ENCODE measurements at places on chromosomes 11 and 22.

DNA sequence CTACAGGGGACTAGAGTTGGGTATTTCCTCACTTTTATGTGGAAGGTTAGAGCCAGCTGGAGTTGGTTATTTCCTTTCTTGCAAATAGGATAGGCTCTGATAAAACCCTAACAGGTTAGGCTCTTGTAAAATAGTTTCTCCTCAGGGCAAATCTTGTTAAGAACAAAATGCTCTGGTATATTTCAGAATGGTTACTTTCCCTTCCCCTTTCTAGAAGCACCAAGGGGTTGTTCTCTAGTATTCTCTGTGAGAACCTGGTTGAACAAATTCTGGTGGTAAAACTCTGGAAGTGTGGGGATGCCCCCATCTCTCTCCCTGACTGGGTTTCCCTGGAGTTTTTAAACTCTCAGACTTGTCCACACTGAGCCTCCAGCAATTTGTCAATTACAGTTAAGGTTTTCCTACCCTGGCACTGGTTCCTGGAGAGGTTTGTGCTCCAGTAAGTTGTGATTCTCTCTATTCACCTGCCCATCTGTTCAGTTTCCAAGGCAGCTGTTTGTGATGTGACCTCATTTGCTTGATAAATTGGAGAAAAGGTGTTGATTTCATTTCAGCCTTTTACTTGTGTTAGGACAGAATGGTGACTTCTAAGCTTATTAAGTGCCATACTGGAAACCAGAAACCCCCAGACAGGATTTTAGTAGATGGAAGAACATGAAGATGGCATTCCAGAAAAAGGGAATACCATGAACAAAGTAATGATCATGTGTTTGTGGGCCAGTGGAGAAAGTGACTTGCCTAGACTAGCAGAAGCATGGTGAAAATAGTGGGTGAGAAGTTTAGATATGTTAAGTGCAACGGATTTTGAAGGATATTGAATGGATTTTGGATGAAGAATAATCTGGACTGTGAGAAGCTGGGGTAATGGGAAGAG, 64.6 kb downstream of the EXT2 start:
- no peak for DNase-seq

- DNase-seq = peak; percentile 70
These were observed 9.1 kb downstream of the LMF2 start for GRCh38 chr22:50498322-50498890.

- DNase-seq = no peak
These were observed 43.3 kb downstream of the MYEOV start for GRCh38 chr11:69337211-69337721.

- DNase-seq = no peak
These were observed 1.1 kb upstream of the CD6 start for GRCh38 chr11:60970369-60970774.

- no peak for DNase-seq
These were observed 102.0 kb downstream of the GRIK4 start for GRCh38 chr11:120613264-120614226.

- no peak for DNase-seq
These were observed 203.7 kb downstream of the CTTN start for GRCh38 chr11:70601861-70602538.

GRCh38 chr11:75534259-75535069, 8.7 kb upstream of the GDPD5 start:
- DNase-seq = no peak

- no peak for DNase-seq
These were observed 595.3 kb upstream of the CCDC90B start for GRCh38 chr11:83881428-83881827.

- peak; percentile 3 for DNase-seq
These were observed 666 bp downstream of the MSANTD4 start for GRCh38 chr11:106021181-106021966.

GRCh38 chr11:17979770-17980371, 33.0 kb downstream of the SERGEF start:
- DNase-seq = peak; percentile 64

GRCh38 chr11:25350899-25351803, 854.3 kb downstream of the LUZP2 start:
- no peak for DNase-seq

GRCh38 chr11:44574610-44575287, 9.3 kb downstream of the CD82 start:
- peak; percentile 56 for DNase-seq

- no peak for DNase-seq
These were observed 22.8 kb upstream of the SLC25A18 start for GRCh38 chr22:17540481-17540880.

DNA sequence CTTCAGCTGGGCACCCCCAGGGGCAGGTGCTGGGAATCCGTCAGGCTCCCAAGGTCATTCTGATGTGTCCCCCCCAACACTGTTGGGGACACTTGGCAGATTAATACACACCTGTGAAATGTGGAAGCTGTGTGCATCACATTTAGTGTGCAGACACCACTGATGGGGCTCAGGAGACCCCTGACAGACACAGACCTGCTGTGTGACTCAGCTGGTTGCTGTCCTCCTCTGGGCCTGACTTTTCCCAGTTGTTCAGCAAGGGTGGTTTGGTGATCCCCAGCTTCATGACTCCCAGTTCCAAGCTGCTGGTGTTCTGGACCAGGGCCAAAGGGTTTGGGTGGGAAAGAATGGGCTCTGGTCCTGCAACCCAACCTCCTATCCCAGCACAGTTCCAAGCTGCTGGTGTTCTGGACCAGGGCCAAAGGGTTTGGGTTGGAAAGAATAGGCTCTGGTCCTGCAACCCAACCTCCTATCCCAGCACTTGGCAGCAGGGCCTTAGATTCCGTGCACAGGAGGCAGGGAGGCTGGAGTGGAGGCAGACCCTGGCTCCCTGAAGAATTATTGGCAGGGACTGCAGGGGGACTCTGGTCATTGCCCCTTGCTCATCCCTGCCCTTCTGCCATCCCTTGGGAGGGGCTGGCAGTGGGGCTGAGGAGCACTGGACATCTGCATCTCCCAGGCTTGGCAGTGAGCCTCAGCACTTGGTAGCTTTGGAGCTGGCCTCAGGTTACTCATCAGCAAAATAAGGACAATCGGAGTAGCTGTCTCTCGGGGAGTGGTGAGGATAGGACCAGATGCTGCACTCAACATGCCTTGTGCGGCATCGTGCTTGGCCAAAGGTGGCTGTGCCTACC, 8.4 kb upstream of the OMP start:
- no peak for DNase-seq

GRCh38 chr11:55474321-55474720, 79.9 kb upstream of the OR4C15 start:
- DNase-seq = no peak

GRCh38 chr22:36375071-36375980, 12.4 kb downstream of the MYH9 start:
- DNase-seq = no peak

DNA sequence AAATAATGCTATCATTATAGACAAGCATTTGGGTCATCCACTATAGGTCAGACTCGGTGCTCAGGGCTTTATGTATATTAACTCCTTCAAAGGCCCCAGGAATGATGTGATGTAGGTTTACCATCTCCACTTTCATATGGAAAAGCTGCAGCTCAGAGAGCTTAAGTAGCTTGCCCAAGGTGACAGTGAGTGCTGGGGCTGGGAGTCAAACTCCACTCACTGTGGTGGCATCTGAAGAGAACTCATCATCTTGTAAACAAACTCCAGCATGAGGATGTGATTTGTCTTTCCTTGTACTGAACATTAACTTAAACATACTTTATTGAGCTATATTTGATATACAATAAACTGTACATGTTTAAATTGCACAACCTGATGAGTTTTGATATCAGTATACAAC, 25.4 kb downstream of the TENM4 start:
- no peak for DNase-seq

- DNase-seq = no peak
These were observed 495.8 kb downstream of the BRD1 start for GRCh38 chr22:49331878-49332277.

DNA sequence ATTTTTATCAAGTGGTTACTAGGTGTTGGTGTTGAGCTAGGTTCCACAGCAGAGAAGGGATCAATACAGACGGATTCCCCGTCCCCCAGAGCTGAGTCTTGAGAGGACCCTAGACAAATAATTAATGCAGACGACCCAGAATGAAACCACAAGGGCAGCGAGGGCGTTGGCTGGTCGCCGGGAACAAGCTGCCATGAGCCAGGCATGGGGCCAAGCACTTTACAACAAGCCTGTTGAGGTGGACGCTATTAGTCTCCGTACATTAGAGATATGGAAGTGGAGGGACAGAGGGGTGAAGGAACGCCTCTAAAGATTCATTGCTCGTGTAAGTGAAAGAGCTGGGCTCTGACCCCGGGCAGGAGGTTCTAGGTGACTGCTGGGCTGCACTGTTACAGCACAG, 77.1 kb upstream of the EIF3D start:
- DNase-seq = no peak

DNA sequence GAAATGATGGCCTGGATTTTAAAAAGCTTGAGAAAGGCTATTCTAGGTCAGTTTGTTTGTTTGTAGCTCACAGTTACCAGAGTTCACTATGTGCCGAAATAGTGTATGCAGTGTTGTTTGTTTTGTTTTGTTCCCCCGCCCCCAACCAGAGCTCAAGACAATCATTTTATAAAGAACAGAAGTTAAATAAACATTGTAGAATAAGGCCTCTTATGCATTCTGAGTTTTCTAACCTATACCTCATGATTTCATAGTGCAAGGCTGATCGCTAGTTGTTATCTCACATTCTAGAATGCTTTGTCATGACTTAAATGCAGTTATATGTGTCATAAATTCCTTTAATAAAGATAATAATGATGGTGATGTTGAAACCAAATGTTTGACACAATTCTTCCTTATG, 7.8 kb downstream of the KCNA4 start:
- no peak for DNase-seq

DNA sequence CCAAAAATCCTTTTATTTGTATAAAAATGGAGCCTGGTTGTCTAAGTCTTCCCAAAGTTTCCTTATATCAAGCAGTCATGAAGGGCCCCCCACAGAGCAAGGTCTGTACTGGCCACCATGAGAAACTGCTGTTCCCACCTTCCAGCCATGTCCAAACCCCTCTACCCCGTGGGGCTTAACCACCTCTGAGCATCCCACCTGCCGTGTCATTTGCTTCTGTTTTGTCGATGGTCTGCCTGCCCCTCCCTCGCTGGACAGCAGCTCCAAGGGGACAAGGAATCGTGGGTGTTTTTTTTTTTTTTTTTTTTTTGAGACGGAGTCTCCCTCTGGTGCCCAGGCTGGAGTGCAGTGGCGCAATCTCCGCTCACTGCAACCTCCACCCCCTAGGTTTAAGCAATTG, 11.1 kb upstream of the ANO1 start:
- no peak for DNase-seq

GRCh38 chr22:30273711-30274436, 7.2 kb upstream of the OSM start:
- DNase-seq = no peak

- DNase-seq = no peak
These were observed 44.7 kb downstream of the CSTF3 start for GRCh38 chr11:33116535-33116934.

DNA sequence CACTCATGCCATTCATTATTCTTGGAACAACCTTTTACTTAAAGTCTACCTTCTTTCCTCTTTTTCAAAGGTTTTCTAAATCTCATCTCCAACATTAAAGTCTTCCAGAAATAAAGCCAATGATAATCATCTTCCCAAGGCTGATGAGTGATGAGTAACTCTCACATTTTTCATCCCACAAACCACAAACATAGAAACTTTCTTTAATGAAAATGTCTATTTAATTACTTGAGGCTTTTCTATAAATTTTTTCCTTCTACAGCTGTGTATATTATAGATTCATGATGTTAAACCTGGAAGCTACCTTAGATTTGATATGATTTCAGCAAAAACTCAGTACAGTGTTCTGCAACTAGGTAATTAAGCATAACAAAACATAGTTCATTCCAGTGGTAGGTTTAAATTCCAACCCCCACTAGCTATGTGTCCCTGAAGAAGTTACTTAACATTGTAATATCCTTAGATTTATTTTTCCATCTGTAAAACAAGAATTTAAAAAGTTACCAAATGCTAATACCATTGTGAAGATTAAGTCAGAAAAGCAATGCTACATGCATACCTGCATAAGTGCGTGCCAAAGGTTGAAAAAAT, 845.4 kb downstream of the KCNA4 start:
- no peak for DNase-seq

- no peak for DNase-seq
These were observed 31.4 kb downstream of the LIMK2 start for GRCh38 chr22:31243339-31244045.

GRCh38 chr22:40363059-40363458, 7.3 kb upstream of the SGSM3 start:
- DNase-seq = no peak

DNA sequence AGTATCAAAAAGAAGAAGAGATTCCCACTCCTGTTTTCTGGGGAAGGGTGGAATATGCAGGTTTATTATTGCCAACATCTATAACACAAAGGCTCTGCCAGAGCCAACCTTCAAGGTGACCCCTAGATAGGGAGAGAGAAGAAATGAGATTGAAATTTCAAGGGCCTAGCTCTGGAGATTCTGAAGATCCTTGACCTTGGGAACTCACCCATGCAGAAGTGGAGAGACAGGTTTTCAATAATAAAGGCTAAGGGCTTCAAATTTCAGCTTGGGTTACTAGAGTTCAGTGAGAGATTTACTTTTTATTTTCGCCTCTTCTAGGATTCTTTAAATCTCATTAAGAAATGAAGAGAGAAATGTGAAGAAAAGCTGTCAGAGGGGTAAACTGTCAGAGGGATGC, 98.4 kb downstream of the CD44 start:
- DNase-seq = no peak

GRCh38 chr22:31321421-31321820, 24.7 kb downstream of the PATZ1 start:
- DNase-seq = no peak

GRCh38 chr11:57598831-57599155, 1.3 kb downstream of the SERPING1 start:
- no peak for DNase-seq

GRCh38 chr11:1072821-1073231, 1.8 kb upstream of the MUC2 start:
- no peak for DNase-seq

- DNase-seq = no peak
These were observed 12.2 kb downstream of the HPS5 start for GRCh38 chr11:18309691-18310090.

- DNase-seq = no peak
These were observed 2.8 kb downstream of the MADD start for GRCh38 chr11:47272706-47273105.

DNA sequence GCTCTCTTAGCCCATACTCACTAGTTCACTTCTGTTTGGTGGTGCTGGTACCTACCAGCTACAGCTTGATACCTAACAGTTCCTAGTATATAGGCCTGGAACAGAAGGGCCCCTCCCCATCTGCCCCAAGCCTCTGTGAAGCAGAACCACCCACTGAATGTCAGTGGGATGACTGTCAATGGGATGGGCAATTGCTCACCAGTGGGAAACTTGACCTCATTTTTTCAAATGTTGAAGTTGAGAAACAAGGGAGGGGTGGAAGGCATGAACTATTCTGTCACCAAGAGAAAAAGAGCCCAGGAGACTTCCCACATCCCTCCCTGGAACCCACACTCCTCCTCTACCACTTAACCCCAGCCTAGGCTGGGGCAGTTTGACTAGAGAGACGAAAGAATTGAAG, at the start of gene NLRP10:
Gene NLRP10 (minus strand): TSS at position 62 of the 400 bp plus-strand sequence. CDS start 1,952 bp downstream, outside the sequence.
- DNase-seq = no peak
